Right forelimb (tissue), 1 donor: ENCODE measurements at places on chromosomes 1 and 21.

GRCh38 chr1:81867235-81867634 lies 66.5 kb downstream of the ADGRL2 start:
- no peak for DNase-seq

DNA sequence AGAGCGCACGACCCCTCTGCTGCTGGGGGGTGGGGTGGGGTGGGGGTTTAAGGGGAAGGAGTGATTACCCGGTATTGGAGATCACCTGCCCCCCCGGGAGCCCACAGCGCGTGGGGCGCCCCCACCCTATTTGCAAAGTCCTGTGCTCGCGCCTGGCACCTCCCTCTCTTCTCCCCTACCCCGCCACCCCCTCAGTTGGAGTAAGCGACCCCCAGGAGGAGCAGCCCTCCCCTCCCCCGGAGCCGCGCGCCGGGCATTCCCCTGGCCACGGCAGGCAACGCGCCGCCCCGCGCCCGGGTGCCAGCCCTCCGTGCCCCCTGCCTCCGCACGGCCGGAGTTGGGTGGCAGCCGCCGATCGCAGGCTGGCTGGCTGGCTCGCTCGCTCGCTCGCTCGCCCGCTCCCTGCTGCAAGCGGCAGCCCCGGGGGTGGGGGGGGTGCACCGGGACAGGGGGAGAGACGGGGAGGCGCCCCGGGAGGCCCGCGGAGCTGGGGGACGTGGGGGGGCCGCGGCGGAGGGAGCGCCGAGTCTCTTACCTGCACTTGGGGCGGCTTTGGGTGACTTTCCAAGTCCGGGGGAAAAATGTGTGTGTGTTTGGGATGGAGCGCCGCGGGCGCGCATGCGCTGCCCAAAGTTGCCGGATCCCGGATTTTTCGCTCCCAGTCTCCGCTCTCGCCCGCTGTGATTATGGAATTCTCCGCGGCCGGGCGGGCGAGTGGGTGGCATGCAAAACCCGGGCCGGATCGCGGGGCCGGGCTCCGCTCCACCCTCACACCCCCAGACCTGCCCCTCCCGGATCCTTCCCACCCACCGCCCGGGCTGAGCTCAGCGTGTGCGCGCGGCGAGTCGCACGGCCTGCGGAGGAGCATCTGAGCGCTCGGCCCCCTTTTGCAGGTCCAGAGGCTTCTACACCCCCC lies at the start of gene CASZ1:
TSS of gene CASZ1 (minus strand) at position 618 of the 916 bp plus-strand sequence. CDS start 102,757 bp downstream, outside the sequence.
- DNase-seq = peak; percentile 92

DNA sequence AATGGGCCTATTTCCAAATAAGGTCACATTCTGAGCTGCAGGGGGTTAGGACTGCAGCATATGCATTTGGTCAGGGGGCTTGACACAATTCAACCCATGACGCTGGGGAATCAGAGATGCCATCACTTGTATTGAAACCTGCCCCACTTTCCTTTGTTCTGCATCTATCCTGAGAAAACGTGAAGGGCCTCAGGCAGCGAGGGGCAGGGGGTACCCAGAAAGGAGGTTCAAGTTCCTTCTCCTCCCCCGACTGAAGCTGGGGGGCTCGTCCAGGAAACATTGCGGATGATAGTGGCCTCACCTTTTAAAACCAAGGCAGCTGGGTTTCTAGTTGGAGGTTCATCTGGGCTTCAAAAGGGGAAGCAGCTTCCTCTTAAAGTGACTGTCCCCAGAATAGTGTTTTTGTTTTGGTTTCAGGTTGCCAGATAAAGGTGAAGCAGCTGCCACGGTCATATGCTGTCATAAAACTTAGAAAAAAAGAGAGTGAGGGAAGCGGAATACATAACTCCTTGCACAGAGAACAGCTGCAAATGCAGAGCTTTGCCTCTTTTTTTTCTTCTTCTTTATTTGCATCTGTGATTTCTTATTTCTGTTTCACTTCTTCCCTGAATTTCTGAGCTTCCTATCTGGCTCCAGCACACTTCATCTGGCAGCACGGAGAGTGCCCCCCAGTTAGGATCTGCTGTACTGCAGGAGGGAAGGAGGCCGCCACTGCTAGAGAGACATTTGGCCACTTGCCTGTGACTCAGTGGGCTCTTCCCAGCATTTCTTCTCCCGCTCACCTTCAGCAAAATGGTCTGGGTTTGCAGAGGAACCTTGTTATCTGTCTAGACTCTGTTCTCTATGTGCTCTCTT lies 142.0 kb downstream of the AJAP1 start:
- no peak for DNase-seq

DNA sequence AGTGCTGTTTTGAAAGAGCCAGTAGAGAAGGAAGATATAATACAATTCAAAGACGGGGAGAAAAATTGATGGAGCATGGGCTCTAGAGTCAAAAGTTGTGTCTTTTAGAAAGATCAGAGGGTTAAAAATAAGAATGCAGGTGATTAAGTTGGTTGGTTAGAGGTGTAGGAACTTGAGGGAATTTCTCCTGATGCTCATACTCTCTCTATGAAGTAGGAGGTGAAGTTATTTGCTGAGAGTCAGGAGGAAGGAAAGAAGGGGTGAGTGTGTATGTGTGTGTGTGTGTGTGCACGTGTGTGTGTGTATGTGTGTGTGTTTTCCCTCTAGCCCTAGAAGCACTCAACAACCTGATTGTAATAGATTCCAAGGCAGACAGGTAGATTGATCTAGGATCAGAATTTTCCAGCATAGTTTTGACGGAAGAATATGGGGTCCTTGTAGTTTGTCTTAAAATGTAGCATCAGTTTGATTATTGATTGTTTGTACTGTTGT lies 88.3 kb upstream of the MACF1 start:
- no peak for DNase-seq

DNA sequence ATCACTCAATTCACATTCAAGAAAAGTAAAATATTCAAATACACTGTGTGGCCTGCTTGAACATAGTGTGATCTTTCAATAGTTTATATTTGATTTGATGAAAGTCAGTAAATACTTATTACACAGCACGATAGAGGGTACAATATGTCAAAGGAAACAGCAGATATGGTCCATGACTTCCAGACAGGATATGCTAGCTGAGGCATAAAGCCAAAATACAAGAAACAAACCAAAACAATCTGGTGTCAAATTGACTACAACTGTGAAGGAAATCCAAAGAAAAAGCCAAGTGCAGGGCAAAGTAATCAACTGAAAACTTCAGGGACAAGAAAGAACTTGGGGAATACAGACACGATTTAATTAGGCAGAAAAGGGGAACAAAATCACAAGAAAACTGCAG lies 19.3 kb downstream of the RRAGC start:
- DNase-seq = no peak

DNA sequence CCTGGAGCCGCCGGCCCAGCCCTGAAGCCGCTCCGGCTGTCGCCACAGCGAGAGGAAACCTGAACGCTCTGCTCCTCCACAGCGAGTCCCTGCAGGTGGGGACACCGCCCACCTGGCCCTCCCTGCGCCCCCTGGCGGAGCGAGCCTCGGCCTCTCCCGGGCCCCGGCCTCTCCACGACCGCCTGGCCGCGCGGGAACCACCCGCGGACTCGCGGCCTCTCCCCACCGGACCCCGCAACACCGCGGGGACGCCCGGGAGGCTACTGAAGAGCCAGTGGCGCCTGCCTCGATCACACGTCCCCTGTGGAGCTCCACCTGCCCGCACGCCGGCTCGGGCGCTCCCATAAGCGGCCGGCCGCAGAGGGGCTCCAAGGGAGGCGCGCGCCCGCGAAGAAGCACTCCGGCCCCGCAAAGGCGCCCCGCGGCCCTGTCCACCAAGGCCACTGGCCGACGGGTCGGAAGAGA lies 109.6 kb downstream of the KCNN3 start:
- peak; percentile 68 for DNase-seq

DNA sequence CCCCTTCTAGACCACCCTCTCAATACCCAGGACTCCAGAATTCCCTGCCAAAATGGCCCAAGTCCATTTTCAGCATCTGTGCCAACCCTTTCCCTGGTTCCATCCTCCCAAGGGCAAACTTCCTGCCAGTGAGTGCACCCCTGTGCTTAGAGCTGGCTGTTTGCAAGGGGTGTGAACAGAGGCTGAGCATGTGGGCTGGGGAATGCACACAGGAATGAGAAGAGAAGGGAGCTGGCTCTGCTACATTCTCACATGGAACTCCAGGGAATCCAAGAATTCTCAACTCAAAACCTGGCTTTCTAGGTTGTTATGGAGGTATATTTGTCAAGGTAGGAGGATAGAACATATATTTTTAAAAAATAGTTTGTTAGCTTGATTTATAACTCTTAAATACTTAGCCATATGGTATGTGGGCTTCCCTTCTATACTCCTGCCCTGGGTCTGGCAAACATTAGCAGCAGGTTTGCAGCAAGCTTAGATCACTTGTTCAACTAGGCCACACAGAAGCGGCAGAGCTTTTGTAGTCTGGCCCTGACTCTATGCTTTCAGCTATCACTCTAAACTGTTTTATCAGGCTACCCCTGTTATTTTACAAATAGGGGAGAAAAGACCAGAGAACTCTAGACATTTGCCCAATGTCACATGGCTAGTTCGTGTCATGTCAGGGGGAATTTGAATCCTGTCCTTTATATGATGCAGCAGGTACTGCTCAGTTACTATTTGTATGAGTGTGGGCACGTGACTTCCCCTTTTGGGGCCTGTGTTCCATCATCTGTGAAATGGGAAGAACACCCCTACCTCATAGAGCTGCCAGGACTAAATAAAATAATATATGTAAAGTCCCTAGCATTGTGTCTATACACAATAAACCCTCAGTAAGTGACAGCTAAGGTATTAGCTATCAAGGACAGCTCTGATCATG lies 8.1 kb upstream of the STMN1 start:
- peak; percentile 27 for DNase-seq

- DNase-seq = no peak
These were observed 220.2 kb downstream of the TBX15 start for GRCh38 chr1:118767971-118768370.

GRCh38 chr1:21152423-21153100 lies 24.1 kb downstream of the EIF4G3 start:
- DNase-seq = peak; percentile 54

DNA sequence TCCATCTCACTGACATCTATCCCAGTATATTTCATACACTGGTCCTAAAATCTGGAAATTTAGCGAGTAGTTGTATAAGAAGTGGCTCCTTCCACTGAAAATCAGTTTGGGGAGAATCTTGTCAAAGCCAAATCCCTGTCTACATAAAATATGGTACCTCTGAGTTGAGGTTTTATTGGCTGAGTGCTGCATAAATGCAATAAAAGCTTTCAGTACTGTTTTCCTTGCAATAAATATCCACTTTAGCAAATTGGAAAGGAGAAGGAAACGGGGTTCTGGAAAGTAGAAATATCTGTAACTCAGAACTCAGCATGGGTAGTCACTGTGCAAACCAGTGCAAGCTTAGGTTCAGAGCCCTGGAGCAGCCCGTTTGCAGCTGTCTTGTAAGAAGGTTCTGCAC lies 580.2 kb downstream of the SMYD3 start:
- no peak for DNase-seq

DNA sequence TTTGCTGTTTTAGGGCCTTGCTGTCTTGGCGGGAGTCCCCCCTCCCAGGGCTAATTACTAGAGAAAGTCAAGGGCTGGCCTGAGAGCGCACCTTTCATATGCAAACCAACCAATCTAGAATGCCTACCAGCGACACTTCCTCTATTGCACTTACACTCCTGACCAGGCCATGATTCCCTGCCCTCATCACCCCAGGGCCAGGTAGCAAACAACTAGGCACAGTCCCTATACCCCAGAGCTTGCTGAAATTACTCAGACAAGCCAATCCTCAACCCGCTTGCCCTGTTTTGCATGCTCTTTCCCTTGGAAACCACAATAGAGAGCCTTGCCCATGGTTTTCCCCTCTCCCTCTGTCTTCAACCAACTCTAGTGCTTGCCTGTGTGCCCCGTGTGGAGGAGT lies 70.3 kb downstream of the URB2 start:
- DNase-seq = no peak

DNA sequence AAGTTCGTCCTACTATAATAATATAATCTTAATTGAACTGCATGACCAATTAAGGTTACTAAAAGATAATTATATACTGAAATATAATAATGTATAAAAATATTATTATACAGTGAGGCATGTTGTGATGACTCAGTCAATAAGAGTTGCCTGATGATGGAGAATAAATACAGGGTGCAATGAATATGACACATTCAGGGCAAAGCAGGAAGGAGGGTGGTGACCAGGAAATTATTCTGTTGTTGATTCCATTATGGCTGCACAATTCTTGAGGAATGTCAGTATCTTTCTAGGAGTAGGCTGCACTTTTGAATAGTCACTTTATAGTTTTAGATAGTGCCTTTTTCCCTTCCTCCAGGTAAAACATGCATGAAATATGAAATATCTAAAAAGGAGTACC lies 46.4 kb upstream of the RGS21 start:
- DNase-seq = no peak

GRCh38 chr1:215076322-215076721 lies 6.2 kb upstream of the KCNK2 start:
- no peak for DNase-seq

DNA sequence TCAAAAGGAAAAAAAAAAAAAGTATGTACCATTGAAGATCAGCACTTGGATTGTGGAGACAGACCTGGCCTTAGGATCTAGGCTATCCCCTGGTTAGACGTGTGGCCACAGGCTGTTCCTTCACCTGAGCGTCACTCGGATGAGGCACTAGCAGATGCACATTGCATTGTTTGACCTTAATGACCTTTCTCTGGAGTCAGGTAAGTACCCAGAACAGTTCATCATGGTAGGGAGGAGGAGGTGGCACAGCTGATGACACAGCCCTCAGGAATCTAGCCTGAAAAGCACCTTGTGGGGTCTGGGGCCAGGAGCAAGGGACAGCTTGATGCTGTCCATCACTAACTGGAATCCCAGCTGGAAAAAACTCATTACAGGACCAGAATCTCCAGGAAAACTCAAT lies 21.2 kb downstream of the NECAP2 start:
- DNase-seq = no peak

- DNase-seq = peak; percentile 85
These were observed 14.5 kb upstream of the CPT2 start for GRCh38 chr1:53182111-53182593.

DNA sequence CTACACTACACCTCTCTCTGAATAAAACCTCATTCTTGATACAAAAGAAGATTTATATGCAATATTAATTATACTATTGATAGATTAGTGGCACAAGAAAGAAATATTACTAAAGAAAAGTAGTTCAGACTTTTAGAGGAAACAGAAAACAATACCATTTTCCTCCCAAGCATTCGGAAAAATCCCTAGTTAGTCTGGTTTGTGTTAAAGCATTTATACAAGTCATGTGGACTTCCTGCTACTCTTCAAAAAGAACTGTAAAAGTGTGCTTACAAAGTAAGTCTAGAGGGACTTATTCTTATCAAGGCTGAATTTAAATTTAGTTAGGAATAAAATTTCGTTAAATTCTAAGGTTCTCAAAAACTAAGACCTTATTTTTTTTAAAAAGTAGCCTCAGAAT lies 129.1 kb downstream of the ATP1B1 start:
- no peak for DNase-seq

- no peak for DNase-seq
These were observed 9.9 kb downstream of the GPR3 start for GRCh38 chr1:27402349-27402754.

GRCh38 chr1:8355439-8356255 lies 37.7 kb downstream of the SLC45A1 start:
- no peak for DNase-seq

- DNase-seq = no peak
These were observed 91.7 kb downstream of the COL24A1 start for GRCh38 chr1:86064899-86065298.

- DNase-seq = no peak
These were observed 30.6 kb downstream of the KIF14 start for GRCh38 chr1:200590001-200590400.

- DNase-seq = no peak
These were observed 57.5 kb downstream of the HSD3B1 start for GRCh38 chr1:119564548-119564947.

- no peak for DNase-seq
These were observed 24.6 kb downstream of the KCNC4 start for GRCh38 chr1:110234691-110235090.
